ENCODE measurements at places on chromosomes 5 and 9.

- no peak for DNase-seq
These were observed 407.4 kb upstream of the SEMA6A start for GRCh38 chr5:116982035-116982434.

GRCh38 chr5:42889311-42889933 is 77.7 kb upstream of the SELENOP start:
- peak; percentile 52 for DNase-seq

DNA sequence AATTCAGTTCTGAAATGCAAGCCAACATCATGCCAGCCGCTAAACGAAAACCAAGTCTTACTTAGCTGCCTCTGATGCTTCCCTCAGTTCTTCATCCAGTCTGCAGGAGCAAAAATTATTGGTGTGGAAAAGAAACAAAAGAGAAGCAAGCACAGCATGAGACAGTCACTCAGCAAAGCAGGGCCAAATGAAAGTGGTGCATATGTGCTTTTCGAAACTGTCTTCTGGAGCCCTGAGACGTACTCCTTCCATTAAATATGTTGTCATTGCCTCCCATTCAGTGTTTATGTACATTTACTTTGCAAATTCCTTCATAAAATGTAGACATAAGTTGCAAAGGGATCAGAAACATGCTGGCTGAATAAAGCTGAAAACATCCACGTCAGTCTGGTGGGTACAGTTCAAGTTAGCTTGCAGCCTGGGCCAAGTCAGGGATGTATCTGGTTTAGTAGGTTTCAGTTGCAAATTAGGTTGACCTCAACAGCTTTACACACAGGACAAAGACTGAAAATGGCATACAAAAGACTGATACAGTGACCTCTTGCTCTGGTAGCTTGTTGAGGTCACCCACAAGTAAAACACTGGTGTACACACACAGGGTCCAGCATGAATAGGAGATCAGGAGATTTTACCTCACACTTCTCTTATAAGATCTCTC is 139.7 kb upstream of the PCA3 start:
- DNase-seq, result no peak

DNA sequence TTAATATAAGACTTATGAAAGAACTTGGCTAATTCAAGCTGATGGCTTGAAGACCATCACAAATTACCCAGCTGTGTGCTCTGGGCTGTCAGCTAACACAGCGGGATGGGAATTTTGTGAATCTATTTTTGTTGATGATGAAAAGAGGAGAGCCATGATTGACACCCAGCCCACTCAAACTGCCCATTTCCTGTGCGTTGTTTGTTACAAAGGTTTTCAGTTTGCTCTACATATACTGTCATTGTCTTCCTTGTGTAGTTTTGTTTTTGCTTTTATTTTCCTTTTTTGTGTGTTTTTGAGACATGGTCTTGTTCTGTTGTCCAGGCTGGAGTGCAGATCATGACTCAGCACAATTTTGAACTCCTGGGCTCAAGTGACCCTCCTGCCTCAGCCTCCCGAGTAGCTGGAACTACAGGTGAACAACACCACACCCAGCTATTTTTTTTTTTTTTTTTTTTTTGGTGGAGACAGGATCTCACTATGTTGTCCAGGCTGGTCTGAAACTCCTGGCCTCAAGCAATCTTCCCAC is 400.3 kb downstream of the ICE1 start:
- no peak for DNase-seq

DNA sequence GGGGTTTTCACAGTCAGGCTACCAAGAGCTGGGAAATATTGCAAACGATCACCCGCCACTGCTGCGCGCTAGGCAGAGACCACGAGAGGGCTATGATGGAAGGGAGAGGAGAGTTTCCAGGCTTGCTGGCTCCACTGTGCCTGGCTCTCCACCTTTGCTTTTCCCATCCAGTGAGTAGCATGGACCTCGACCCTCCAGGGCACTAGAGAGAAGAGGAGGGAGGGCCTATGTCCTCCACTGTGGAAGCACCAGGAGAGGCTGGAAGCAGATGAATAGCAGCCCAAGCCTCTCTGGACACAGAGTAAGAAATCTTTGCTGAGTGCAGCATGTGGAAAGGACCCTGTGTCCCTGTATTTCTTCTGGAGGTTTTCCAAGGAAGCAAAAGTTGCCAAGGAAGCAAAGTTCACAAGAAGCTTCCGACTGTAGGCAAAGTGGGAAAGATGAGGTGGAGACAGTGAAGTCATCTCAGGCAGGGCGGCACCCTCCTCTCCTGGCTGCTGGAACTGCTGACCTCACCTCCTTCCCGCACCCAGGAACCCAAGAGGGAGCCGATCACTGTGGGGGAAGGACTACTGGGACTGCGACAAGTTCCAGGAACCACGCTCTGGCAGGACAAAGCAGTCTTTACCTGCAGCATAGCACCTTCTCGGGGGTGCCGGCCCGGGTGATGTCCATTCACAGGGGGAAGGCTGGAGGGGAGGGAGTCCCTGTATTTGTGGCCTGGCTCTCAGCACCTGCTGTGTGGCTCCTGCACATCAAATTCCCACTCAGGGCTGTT is 79.6 kb downstream of the CSNK1A1 start:
- DNase-seq, result no peak

- no peak for DNase-seq
These were observed 116.7 kb upstream of the KLF4 start for GRCh38 chr9:107606149-107606790.

GRCh38 chr9:127241354-127241753 is 23.2 kb upstream of the GARNL3 start:
- DNase-seq, result no peak

- DNase-seq, result no peak
These were observed 242.7 kb downstream of the SYK start for GRCh38 chr9:91044354-91044753.

GRCh38 chr5:171137768-171138525 is 171.1 kb upstream of the TLX3 start:
- no peak for DNase-seq

- DNase-seq, result no peak
These were observed 41.4 kb downstream of the SIL1 start for GRCh38 chr5:139156814-139157213.

- DNase-seq, result no peak
These were observed 28.8 kb upstream of the MELK start for GRCh38 chr9:36543916-36544315.

DNA sequence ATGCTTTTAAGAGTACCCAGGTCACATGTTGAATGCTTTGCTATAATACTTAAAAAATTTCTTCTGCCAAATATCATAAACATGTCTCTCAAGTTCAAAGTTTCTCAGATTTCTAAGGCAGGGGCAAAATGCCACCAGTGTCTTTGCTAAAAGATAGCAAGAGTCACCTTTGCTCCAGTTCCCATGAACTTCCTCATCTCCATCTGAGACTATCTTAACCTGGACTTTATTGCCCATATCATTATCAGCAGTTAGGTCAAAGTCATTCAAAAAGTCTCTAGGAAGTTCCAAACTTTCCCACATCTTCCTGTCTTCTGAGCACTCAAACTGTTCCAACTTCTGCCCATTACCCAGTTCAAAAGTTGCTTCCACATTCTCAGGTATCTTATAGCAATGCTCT is 307.6 kb upstream of the TNC start:
- DNase-seq, result no peak

DNA sequence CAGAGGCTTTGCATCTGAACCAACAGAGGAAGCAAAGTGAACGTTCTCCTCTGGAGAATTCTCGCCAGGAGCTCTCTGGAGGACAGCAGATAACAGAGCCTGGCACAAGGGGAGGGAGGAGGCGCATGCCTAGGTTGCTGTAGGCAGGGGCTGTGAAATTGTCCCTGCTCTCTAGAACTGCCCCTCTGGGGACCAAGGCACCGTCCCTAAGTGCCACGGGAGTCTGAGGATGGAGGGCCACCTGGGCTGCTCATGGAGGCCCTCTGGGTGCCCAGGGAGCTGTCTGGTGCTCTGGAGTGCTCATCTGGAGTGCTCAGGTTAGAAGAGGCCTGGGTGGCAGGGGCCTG is 77.6 kb downstream of the CACNA1B start:
- DNase-seq, result no peak

- no peak for DNase-seq
These were observed 52.9 kb upstream of the VCAN start for GRCh38 chr5:83418356-83419321.

DNA sequence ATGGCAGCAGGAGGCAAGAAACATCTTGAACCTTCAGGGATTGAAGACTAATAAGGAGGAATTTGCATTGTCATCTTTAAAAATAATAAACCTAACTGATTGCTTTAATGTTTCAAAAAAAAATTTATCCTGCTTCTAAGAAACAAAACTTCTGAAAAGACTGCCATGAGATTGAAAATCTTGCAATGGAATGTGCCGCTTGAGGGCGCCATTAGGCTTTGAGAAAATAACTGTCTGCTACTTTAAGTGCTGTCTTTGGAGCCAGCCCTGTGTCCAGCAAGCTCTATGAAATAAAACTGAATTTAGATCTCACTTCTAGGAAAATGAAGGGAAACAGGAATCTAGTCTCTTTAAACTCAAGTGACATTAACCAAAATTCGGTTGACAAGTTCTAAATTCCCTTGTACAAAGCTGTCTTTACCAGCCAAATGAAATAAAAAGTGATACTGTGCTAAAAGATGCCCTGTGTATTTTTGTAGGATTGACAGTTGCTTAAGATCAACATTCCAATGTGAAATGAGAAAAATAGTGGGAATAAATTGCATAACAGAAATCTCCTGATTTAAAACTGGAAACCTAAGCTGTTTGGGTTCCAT is 79.4 kb downstream of the ESM1 start:
- DNase-seq, result peak; percentile 60

GRCh38 chr9:5429873-5430564 is 7.7 kb downstream of the PLGRKT start:
- no peak for DNase-seq

DNA sequence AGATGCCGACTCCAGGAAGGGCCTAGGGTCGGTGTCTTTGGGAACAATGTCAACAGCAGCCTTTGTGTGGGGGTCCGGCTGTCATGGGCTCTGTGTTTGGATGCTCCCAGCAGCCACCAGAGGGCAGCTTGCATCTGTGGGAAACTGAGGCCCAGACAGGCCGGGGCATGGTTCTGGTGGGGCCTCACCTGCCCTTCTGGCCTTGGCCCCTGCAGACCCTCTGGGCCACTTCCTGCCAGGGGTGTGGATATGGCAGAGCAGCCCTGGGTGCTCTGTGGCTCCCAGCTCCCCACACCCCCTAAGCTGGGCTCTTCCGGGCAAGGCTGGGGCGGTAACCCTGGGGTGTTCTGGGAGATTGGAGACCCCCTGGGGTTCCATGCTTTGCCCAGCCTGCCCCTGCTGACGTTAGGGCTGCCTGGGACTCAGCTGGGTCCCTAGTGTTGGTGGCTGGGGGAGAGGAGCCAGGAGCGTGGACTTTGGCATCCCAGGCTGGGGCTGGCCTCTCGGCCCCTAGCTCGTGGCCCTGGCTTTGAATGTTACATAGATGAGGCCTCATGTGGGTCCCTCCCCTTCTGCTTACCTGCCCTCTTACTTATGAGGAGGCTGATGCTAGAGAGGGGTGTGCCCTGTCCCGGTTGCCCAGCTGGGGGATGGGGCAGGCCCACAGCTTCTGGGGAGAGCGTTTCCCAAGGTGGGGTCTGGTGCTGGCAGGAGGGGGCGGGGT is 38.3 kb downstream of the RXRA start:
- no peak for DNase-seq

DNA sequence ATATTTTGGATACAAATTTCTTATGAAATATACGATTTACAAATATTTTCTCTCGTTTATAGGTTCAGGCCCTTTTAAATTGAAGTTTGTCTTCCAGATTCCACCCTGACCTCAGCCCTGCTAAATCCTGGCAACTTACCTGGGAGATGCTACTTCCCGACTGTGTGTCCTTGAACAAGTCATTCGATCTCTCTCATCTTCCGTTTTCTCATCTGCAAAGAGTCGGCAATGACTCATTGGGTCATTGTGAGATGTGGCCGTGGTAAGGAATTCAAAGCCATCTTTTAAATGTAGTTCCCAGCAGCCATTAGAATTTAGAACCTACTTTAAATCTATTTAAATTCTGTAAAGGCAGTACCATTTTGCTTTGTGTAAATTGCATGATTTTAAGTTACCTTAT is 72.5 kb downstream of the LHX2 start:
- DNase-seq, result no peak

- no peak for DNase-seq
These were observed 458.5 kb downstream of the IRX1 start for GRCh38 chr5:4054092-4054491.

DNA sequence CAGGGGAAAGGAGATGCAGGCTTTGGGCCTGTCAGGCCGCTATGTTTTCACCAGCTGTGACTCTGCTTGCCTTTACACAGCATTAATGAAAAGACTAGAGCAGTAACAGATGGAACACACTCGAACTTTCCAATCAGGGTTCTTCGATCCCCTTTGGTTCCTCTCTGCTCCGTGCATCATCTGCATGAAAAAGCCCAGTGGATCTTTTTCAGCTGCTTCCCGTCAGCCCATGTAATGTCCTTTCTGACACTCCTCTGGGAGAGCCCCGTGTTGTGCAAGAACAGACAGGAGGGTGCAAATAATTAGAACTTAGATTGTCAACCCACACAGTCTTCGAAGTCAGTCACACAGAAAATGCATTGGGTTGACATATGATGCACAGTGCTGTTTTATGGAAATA is 448.9 kb upstream of the ZNF462 start:
- DNase-seq, result no peak

- no peak for DNase-seq
These were observed 14.1 kb upstream of the LRRC19 start for GRCh38 chr9:27019589-27019988.
